ENCODE measurements at places on chromosomes 4 and X.

GRCh38 chr4:52235552-52236201 lies 184.6 kb downstream of the SPATA18 start:
- no peak for DNase-seq

GRCh38 chr4:15143551-15143950 lies 141.3 kb downstream of the CPEB2 start:
- no peak for DNase-seq

- no peak for DNase-seq
These were observed 103.6 kb upstream of the ADGRG2 start for GRCh38 chrX:19225909-19226308.

GRCh38 chr4:48960988-48961635 lies 25.0 kb upstream of the CWH43 start:
- DNase-seq, result no peak

GRCh38 chrX:19906293-19906692 lies 18.9 kb upstream of the SH3KBP1 start:
- no peak for DNase-seq

GRCh38 chr4:139282721-139283075 lies 2.7 kb upstream of the MGARP start:
- DNase-seq, result no peak

- DNase-seq, result no peak
These were observed 116.5 kb upstream of the IQCM start for GRCh38 chr4:149932188-149932587.

DNA sequence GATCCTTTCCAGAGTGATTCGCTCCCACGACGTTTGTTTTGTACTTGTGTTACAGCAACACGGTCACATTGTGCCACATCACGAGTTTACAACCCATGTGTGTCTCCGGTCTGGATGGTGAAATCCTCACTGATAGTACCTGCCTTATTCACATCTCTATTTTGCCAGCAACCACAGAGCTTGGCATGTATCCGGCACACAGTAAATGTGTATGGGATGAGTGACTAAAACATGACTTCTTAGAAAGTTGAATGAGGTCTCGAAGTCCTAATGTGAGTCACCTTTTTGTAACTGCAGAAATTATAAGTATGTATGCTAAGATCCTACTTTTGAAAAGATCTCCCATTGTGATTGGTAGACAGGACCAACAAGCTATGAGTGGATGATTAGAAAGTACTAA lies 7.5 kb downstream of the STOX2 start:
- DNase-seq, result no peak

DNA sequence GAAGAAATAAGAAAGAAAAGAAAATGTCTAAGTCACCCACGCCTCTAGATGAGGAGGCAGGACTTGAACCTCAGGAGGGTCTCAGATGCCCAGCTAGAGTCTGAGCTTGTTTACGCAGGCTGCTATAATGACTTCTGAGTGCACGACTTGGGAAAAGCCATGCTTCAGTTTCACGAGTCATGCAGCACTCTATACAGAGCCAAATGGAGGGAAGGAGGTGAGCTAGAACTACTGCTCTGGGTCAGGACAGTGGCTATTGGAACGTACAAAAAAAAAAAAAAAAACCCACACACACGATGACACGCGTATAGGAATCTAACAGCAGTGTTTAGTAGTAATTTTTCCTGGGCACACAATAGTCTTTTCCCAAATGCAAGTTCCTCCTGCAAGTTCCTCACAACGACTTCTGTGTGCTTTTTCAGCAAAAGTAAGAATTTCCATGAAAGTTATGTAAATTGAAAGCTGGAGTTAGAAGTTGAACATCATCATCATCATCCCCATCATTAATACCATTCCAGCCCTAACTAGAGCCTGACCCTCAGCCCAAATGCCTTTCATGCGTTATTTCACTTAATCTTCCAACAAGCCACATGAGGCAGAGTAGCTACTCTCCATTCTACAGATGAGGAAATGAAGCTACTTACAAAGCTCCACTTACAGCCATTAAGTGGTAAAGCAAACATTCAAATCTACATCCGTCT lies 36.6 kb downstream of the IRF2 start:
- no peak for DNase-seq

GRCh38 chr4:101148551-101148950 lies 198.8 kb downstream of the PPP3CA start:
- DNase-seq, result no peak

DNA sequence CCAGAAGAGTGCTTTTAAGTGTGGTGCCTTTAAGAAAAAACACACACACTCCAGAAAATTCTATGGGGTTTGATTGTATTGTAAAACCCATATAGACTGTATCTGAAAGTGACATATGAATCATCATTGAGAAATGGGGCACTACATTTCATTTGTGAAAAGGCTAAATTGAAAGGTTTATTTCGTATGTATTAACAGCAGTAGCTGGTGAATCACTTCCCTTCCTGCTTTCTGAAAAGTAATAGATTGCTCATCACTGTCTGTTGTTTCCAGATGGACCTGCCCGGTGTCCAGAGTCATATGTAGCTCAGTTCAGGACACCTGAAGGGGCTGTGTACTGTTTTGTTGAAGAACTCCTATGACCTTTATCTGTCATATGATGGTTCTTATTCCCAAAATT lies 28.1 kb upstream of the HPRT1 start:
- no peak for DNase-seq

DNA sequence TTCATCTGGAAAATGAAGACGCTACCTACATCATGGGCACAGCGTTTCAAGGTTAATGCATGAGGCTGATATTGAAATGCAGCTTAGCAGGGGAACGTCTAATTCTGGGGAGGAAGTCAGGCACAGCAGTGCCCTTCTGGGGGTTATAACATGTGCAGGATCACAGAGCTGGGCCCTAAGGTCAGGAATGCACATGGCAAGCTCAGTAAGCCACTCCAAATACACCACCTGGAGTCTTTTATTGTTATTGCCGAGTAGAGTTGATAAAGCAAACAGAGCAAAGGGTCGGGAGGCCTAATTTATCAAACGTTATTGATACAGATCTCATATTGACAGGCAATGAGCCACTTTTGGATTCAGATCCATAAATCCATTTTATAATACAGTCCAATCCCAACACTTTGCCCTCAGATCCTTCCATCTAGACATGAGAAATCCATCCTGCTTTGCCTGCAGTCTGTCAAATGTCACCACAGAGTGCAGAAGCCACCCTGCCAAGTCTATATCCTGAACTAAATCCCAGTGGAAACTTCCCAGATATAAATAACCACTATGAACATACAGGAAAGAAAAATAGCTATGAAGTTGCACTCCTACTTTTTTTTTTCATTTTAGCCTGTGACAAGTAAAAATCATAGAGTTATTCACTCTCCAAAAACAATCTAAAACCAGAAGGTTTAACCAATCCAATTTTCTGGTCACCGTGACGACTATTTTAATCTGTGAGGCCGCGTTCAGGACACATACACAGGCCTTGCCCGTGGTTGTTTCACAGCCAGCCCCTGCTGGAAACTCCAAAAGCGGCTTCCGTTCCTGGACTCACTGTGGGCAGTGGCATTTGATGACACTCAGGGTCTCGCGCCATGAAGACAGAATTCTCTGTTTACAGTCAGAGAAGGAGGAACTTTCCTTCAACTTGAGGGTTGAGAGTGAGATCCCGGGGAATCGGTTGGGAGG lies 335.4 kb downstream of the DHX15 start:
- DNase-seq, result no peak

DNA sequence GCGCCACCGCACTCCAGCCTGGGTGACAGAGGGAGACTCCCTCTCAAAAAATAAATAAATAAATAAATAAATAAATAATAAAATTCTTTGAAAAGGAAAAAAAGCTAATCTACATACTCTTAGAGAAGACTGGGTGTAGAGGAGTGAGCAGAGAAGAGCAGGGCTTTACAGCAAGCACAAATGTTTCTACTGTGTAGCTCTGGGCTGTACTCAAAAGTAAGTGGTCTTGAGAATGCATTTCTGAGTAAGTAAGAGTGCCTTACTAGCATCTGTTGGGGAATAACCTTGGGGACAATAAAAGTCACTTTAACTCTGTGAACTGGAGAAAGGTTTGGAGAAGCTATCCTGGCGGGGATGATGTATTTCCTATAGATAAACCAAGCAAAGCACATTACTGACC lies 185.8 kb downstream of the WDFY3 start:
- DNase-seq, result no peak

DNA sequence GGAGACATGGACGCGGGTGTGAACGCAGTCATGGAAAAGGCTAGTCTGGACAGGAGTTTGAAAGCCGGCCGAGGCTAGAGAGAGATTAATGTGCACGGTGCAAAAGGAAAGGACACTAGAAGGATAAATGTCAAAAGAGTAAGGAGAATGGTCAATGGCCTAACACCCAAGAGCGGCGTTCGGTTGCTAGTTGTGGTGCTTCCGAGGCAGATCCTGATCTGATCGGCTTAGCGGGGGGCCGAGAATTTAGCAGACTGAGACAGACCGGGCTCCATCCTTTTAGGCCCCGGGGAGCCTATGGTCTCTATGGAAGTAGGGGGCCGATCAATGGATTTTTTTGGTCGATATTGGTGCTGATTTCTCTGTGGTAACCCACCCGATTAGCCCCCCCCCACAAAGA lies 6.9 kb downstream of the GAGE10 start:
- DNase-seq, result no peak

- DNase-seq, result no peak
These were observed 866.9 kb upstream of the FRG1 start for GRCh38 chr4:189073739-189074138.

- no peak for DNase-seq
These were observed 52.6 kb downstream of the CHM start for GRCh38 chrX:85994797-85995196.

GRCh38 chr4:71648923-71649322 lies 135.0 kb downstream of the GC start:
- no peak for DNase-seq

DNA sequence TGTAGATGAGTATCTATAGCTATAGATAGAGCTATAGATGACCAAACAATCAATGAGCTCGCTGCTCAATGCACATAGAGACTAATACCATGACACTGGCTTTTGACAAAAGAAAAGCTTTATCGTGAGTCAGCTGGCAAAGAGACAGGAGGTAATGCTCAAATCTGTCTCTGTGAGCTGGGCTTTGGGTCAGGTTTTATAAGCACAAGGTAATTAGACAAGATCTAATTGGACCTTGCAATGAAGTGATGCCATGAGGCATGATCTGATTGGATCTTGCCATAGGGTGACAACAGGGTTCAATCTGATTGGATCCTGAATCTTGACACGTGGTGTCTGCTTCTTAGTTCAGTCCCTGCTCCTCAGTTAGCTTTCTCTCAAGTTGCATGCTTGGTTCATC lies 180.7 kb upstream of the MXRA5 start:
- no peak for DNase-seq

- no peak for DNase-seq
These were observed 981.1 kb upstream of the AGA start for GRCh38 chr4:178423366-178423765.

DNA sequence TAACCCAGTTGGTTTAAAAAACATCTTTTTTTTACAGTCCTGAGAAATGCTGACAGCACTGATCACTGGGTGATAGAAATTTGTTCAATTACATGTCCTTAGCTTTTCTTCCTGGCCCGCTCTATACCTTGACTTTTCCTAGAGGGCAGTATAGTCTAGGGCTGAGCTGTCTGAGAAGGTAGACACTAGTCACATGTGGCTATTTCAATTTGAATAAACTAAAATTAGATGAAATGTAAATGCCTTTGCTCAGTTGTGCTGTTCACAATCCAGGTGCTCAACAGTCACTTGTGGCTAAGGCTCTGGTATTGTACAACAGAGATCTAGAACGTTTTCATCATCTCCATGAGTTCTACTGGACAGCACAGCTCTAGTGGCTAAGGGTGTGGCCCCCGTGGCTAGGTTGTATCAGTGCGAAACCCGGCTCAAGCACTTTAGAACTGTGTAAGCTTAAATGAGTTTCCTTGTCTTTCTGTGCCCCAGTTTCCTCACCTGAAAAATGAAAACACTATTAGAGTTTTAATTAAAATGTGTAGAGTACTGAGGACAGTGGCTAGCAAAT lies 111.6 kb upstream of the WDR17 start:
- DNase-seq, result no peak

- DNase-seq, result no peak
These were observed 24.9 kb downstream of the LHFPL1 start for GRCh38 chrX:112654871-112655270.

DNA sequence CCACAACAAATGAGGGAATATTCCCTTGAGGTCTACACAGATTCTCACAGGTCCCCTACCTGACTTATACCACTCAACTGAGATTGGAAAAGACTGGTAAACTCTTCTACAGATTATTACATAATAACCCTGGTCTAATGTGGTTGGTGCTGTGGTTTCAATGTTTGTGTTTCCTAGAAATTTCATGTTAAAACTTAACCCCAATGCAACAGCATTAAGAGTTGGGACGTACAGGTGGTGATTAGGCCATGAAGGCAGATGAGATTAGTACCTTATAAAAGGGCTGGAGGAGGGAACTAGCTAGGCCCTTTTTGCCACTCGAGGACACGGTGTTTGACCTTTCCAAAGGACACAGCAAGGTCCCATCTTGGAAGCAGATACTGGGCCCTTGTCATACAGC lies 84.3 kb upstream of the TAPT1 start:
- no peak for DNase-seq

DNA sequence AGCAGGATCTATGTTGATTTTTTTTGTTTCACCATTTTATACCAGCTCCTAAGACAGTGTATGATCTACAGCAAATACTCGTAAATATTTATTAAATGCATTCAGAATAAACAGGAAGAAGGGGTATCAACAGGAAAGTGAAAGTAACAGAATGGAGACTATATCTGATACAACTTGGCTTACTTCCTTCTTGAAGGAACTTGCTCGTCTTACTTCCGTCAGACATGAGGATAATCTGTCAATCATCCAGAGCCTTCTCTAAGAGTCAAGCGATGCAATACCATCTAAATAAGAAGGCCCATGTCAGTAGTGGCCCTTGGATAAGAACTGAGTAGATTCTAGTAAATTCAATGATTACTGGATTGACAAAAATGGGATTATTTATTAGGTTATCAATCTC lies 84.2 kb downstream of the CAMK2D start:
- DNase-seq, result no peak

Measured in stimulated activated effector memory CD8-positive, alpha-beta T cell treated with anti-CD3 and anti-CD28 coated beads, Interleukin-12 subunit alpha, Interleukin-12 subunit beta, amount 100 ng/mL, for 72 hours (primary cell).